ENCODE measurements at places on chromosomes 4 and X.

- DNase-seq: no peak
Measured at GRCh38 chr4:32931475-32931874, 2211.3 kb downstream of the PCDH7 start.

- DNase-seq: no peak
Measured at GRCh38 chr4:14967982-14968381, 34.3 kb upstream of the CPEB2 start.

GRCh38 chr4:15479089-15479912 is 9.6 kb downstream of the CC2D2A start:
- DNase-seq: no peak

DNA sequence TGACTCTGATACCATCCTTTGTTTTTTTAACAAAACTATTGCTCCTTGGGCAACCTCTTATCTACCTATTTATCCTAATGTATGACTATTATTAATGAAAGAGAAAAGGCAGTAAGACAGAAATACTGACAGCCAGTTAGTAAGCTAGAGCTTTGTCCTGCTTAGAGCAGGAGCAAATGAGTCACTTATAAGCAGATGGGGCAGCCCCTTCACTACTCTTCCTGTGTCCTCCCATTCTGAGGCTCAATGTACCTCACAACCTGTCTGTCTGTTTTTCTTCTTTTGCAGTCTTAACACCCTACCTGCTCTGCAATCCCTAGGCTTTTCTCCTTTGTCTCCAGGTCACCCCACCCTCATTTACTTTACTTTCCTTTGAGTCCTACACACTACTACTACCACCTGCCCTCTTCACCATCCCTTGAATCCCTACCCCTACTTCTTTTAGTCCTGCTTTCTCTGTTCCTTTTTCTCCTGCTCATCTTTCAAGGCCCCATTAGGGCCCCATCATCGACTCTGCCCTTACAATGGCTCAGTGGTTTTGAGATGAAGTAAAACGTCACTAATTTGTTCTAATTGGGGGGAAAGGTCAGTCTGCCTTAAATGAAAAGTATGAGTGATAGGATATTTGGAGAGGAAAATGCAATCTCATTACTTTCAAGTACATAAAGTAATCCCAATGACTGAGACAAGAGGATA is 294.3 kb downstream of the GUCY2F start:
- no peak for DNase-seq

- no peak for DNase-seq
Measured at GRCh38 chr4:76028350-76028765, 5.1 kb upstream of the CXCL10 start.

GRCh38 chr4:2761035-2761923 is 5.1 kb upstream of the TNIP2 start:
- no peak for DNase-seq

DNA sequence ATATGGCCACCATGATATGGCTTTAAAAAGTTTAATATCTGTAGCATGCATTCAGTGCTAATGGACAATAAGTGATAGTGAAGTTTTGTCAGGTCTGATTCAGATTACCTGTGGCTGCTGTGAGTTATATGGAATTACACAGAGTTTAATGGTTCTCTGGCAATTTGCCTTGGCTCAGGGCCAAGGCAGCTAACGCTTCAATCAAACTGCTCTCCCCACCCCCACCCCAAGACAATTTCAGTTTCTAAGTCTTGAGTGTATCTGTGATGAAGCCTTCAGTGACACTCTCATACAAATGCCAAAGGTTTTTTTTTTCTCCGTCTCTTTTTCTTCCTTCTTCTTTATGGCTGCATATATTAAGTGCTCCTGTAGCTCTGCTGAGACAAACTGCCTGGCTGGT is 106.6 kb downstream of the SHROOM4 start:
- DNase-seq: no peak

DNA sequence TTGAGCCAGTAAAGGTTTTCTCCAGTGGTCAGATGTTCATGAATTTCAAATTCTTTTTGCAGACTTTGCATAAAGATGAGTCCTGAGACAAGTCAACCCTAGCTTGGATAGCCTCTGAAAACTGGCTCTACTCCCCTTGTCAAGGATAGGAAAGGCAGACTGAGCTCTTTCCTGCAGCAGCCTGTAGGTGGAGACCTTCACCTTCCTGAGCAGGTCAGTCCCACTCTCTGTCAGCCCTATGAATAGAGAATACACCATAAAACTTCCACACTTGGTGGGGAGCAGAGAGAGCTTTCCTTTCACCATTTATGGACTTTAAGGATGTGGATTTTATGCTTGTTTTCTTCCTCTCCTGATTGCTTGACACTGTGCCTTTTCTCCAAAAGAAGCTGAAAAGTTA is 41.9 kb downstream of the PCDH19 start:
- DNase-seq: no peak

DNA sequence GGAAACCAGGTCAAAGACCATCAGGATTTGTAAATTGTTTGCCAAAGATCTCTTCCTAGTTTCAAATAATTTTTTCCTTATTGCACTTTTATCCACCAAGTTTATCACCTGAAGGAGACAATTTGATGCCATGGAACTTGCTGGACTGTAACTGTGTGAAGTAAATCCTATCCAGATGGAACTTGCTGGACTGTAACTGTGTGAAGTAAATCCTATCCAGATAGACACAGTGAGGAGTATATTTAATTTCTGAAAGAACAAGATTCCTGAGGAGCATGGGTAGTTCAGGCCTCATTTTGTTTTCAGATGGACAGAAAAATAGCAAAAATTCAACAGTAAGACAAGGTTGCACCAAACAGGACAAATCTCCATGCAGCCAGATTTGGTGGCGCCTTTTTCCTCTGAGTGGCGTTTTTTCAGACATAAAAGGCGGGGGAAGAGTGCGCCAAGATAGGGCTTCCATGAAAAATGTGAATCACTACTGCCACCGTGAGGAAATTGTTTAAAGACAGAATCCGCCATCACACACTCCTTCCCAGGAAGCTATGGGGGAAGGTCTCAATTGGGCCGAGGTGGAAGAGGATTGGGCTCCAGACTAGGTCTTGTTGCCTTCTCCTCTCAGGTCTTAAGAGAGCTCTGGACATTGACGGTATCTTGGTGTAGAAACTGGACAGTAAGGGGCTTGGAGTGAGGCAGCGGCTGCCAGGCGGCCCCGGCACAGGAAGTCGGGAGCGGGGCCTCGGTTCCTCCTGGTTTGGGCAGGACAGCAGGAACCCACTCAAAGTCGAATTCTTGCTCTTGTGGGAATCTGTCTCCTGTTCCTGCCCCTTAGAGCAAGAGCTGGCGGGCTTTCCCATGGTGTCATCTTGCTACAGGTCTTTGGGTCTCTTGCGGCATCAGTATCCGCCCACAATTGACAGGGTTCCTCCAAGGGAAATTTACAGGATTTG is 234.7 kb downstream of the OR13H1 start:
- DNase-seq: peak; percentile 41

GRCh38 chrX:9189286-9189685 is 155.4 kb upstream of the FAM9B start:
- DNase-seq: no peak

DNA sequence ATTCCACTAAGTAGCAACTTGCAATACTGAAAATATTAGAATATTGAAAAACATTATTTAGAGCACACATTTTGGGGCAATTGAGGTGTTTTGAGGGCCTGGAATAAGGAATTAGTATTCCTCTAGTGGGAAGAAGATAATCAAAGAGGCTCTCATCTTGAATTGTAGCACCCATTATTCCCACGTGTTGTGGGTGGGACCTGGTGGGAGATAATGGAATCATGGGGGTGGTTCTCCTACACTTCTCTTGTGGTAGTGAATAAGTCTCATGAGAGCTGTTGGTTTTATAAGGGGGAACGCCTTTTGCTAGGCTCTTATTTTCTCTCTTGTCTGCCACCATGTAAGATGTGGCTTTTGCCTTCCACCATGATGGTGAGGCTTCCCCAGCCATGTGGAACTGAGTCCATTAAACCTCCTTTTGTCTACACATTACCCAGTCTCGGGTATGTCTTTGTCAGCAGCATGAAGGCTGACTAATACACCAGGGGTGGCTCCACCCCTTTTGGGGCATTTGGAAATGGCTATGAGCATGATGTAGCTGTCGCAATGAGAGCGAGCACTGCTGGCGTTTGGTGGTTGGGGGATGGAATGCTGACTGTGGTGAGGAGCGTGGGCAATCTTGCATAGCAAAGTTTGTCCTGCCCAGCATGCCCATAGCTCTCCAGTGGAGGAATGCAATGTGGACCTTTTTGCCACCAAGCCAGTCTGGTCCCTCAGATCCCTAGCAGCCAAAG is 308.2 kb downstream of the FRMPD4 start:
- no peak for DNase-seq

- no peak for DNase-seq
Measured at GRCh38 chr4:161186750-161187149, 977.0 kb downstream of the FSTL5 start.

- DNase-seq: no peak
Measured at GRCh38 chr4:149638073-149638472, 177.6 kb downstream of the IQCM start.

DNA sequence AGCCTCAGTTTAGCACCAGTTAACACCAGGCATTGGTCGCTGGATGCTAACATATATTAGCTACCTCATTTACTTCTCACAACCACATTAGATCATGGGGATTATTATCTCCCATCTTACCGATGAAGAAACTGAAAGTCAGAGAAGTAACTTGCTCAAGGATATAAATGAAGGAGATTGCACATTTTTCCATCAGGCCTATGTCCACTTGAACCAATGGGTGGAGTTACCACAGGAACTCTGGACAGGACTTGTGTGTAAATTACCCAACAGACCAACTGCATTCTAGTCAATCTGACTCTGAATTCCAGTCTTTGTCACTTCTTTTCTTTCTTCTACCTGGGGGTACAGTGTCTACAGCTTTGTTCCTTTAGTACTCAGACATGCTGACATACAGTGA is 1.8 kb downstream of the LNX1 start:
- no peak for DNase-seq

- no peak for DNase-seq
Measured at GRCh38 chrX:118824173-118824730, 628 bp downstream of the ZCCHC12 start.

GRCh38 chrX:80139564-80139963 is 125.0 kb downstream of the TBX22 start:
- DNase-seq: no peak

GRCh38 chr4:41537292-41537890 is 566 bp upstream of the LIMCH1 start:
- no peak for DNase-seq

DNA sequence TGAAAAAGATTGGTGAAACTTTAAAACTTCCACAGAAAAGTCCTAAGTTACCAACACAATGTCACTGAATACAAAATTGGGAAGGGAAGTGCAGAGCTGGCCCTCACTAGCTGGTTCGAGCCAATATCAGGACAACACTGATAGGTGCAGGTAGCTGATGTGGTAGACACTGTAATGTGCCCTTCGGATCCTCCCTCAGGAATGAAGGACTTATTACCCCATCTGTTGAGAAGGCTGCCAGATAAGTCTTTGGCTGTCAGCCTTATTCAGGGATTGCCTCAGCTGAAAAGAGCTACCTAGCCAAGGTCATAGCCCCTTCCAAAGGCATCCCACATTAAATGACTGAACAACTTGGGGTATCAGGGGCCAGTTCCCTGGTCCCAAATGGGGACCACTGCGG is 5.3 kb downstream of the MCF2 start:
- DNase-seq: no peak

DNA sequence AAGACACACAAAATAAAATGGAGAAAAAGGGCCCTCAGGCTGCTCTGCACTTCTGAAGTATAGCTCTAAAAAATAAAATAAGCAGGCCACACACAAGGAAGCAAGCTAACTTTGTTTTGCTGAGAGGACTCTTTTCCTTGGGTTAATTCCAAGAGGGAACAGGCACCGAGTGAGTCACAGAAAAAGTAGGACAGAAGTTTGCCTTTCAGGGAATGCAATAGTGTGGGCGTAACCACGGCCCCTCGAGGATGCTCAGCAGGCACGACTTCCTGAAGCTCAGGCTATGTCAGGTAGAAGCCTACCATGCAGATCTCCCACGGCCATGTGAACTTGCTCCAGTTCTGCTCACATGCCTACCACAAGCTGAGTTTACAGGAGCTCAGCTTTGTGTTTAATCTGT is 22.1 kb downstream of the PPP1R2C start:
- DNase-seq: no peak

DNA sequence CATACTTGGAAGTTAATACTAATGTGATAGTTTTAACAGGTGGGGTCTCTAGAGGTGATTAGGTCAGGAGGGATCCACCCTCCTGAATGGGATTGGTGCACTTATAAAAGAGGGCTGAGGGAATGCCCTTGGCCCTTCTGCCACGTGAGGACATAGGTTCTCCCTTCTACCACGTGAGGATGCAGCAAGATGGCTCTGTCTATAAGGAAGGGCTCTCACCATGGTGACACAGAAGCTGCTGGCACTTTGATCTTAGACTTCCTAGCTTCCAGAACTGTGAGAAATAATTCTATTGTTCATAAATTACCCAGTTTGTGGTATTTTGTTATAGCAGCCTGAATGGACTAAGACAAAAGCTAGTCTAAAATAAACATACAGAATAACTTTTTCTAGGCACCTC is 1.0 kb downstream of the AADAT start:
- no peak for DNase-seq

DNA sequence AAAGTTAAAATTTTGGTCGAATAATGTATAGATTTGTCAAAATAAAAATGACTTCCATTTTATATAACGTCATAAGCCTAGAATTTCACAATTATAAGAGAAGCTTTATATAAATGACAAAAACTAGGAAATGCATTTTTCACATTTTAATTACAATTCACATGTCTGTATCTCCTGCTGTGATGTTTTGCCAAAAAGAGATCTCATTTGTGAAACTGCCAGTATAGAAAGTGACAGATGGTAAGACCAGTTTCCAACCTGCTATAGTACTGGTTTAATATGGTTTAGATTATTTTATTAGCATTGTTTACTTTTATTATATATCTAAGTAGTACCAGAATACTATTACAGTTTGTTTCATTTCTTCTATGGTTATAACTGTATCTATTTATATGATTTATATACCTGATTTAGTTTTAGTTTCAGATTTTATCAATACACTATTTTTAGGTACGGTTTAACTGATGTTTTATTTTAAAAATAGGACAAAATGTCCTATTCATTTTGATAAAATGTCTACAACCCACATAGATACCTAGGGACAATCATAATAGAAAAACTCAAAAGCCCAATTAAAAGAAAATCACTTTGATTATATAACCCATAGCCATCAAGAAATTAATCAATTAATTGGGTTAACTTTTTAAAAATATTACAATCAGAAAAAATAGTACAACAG is 5.4 kb upstream of the CCSER1 start:
- no peak for DNase-seq

Data from activated CD8-positive, alpha-beta memory T cell treated with anti-CD3 and anti-CD28 coated beads for 1 hour (primary cell).